ENCODE measurements at places on chromosomes 2 and 18.
A peak's percentile ranks its signal among the peaks of the same experiment; 100 is the strongest.

- no peak for DNase-seq
Observed at GRCh38 chr2:45254025-45254424, 244.8 kb upstream of the SIX2 start.

GRCh38 chr18:36655930-36656329 is 172.9 kb downstream of the TPGS2 start:
- no peak for DNase-seq

DNA sequence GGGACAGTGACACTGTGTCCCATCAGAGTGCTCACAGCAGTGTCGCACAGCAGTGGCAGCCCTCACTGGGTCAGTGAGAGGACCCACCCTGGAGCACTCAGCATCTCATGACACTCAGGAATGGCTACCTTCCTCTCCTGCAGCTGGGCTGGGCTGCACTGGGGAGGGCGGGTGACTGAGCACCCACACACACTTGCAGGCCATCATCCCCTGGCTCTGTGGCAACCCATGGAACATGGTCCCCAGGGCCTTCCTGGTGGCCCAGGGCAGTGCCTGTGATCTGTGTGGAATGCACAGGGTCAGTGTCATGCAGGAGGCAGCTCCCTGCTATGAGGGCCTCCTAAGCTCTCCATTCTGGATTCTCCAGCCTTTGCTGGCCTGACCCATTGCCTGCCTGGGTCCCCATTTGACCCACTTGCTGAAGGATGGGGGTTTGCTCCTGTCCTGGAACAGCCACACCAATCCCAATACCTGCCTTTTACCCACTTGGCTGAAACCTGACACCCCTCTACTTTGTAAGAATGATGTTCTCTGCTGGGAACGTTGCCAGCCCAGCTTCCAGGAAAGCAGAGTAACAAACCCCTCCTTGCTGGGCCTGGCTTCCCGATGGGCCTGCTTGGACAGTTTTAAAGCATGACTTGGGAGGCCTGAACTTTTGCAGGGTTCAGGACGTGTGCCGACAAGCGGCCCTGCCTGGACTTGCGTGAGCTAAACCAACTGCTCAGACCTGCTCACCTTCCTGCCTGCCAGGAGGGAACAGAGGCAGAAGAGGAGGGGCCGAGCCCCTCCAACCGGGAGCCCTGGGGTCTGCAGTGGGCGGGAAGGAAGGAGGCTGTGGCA is 13.7 kb downstream of the HS6ST1 start:
- DNase-seq, result peak; percentile 93

GRCh38 chr2:101900375-101900774 is 91.4 kb upstream of the IL1R2 start:
- DNase-seq, result no peak

DNA sequence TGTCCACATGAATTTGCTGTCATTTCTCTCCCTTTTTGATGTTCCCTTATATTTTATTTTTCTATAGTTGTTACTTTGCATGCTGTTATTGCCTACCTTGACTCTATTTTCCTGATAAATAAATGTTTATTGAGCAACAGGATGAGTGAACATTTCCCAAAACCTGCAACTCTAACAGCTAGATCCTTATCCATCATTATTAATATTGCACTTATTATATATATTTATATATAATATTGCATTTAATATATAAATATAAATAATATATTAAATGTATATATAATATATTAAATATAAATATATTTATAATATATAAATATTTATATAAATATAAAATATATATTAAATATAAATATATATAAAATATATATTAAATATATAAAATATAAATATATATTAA is 436.1 kb upstream of the MMADHC start:
- DNase-seq, result no peak

GRCh38 chr18:59502274-59503175 is 143.5 kb upstream of the LMAN1 start:
- peak; percentile 85 for DNase-seq

DNA sequence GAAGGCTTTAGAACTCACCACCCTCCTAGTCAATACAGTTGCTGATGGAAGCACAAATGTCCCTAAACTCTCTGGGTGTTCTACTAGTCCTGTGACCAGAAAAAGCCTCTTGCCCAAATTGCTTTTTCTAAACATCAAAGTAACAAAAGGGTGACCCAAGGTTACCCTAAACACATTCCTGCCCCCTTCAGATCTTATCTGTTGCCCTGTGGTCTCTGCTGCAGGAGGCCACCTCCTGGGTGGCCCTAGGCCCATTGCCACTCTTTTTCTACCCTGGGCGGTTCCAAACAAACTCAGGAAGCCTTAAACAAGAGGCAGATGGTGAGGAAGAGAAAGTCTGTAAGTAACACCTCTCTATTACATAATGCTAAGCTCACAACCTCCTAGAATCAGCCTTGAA is 3.3 kb downstream of the RNF152 start:
- DNase-seq, result no peak

DNA sequence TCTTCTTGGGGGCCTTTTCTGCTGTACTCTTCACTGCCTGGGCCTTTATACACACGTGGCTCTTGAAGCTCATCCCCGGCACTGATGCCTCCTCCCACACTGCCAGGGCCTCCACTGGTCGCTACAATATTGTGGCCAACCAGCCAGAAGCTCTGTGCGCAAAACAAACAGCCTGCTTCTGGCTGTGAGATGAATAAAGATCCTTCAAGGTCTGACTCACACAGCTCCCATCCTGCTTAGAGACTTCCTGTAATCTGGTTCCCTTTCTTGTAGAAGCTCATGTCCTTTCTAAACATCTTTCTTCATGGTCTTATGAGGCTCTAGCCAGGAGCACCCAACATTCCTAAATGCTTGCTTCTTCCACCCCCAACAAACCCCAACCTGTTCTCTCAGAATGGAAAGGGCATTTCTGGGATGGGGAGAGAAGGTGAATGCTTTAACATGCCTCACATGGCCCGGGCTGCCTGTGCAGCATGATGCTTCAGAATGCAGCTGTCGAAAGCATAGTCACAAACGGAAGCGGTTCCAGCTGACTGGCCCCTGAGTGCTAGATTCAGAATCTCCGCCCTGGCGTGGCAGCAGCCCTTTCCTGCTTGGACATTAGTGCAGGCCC is 24.6 kb downstream of the NRP2 start:
- DNase-seq, result peak; percentile 54

DNA sequence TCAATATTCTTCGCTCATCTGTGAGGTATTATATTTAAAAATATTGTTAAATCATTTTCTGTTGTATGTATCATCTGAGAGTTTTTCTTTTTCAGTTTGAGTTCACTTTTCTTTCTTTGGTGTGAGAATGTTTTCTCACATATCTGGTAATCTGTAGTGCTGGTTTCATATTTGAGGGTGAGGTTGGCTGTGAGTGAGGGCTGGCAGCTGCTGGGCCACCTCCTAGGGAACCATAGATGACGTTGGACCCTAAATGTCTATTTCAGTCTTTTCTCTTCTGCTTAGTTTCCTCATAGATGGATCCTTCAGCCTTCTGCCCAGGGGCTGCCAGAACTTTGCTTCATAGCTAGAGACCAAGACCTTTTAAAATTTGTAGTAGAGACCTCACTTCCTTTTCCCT is 33.5 kb downstream of the MGAT5 start:
- DNase-seq, result no peak

- no peak for DNase-seq
Observed at GRCh38 chr18:75581336-75582131, 154.0 kb upstream of the SMIM21 start.

DNA sequence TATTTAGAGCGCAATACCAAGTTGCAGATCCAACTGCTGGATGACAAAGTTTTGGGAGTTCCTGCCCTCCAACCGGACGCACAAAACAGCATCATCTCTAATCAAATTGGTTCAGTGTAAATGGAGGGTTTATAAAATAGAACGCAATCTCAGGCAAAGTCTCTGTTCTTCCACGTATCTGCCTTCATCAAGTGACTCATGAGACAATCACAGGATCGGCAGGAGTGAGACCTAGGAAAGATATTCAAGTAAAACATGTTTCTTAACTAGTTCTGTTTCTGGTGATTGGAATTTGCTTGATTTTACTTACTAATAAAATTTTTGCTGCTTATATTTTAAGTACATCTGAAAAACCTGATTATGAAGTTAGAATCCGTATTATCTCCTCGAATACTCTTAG is 7.6 kb downstream of the FZD5 start:
- no peak for DNase-seq

DNA sequence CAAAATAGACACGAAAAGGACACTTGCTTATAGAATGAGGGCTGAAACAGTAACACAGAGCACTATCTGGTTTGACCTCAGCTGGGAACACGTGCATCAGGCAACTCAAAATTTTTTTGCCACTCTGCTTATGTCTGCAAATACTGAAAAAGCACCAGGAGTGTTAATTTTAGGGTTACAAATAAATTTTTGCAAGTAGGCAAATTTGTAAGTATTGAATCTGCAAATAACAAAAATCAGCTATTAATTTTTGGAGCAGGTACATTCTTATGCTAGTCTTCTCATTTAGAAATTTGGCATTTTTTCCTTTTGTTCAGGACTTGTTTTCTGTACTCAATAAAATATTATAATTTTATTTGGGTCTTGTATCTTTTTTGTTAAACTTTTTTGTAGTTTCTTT is 29.7 kb downstream of the DYTN start:
- no peak for DNase-seq

GRCh38 chr2:202514732-202515131 is 120.0 kb upstream of the FAM117B start:
- DNase-seq, result no peak

DNA sequence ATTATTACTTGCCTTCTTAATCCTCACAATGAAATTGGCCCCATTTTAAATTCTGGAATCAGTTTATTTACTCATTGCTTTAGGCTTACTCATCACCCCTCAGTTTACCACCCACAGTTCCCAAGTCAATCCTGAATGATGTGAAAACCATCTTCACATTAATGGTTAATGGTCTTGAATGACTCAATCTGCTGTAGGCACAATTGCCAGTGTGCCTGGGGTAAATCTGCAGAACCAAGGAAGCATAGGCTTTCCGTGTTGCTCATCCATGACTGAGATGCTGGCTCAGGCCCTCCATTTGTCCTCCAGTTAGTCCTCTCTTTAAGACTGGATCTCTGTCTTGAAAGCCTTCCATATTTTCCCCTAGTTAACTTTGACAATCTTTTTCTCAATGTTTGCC is 164.5 kb downstream of the PMAIP1 start:
- no peak for DNase-seq

DNA sequence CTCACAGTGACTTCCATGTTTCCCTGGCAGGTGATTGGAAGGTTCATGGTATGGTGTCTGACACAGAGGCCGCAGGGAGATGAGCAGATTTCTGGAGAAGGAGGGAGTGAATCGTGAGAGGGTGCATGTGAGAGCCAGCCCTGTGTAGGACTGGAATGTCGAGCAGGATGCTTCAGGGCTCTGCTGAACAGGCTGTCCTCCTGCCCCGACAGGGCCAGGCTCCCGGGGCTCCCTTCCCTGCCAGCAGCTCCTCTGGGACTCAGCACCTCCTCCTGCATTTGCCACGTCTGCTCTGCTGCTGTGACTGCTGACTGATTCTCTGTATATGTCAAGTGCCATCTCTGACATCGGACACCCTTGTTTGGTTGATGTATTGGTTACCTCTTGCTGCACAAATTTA is 38.5 kb upstream of the INHBB start:
- DNase-seq, result no peak

GRCh38 chr2:70789304-70790135 is 923 bp downstream of the FIGLA start:
- peak; percentile 48 for DNase-seq

DNA sequence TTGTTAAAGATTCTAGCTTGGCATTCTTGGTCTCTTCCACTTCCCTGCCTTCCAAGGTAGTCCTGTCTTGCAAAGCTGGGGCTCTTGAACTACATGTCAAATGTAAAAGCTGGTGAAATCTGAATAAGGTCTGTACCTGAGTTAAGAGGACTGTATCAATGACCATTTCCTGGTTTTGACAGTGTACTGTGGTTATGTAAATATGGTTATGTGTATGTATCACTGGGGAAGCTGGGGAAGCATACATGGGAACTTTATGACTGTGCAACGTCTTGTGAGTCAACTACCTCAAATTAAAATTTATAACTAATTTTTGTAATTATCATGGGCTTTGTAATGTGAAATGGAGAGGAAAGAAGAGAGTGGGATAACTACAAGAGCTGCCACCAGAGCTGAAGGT is 81.7 kb downstream of the COL4A4 start:
- no peak for DNase-seq

GRCh38 chr2:102168026-102168771 is 18.6 kb upstream of the IL1RL2 start:
- no peak for DNase-seq

- peak; percentile 6 for DNase-seq
Observed at GRCh38 chr2:228180181-228181097, 1.0 kb downstream of the SPHKAP start.

- no peak for DNase-seq
Observed at GRCh38 chr2:63658176-63658968, 69.6 kb downstream of the MDH1 start.

GRCh38 chr18:12287131-12287681 is 20.8 kb upstream of the TUBB6 start:
- DNase-seq, result no peak

GRCh38 chr2:11201969-11202368 is 46.7 kb downstream of the SLC66A3 start:
- DNase-seq, result no peak

GRCh38 chr2:191462370-191462769 is 215.6 kb upstream of the NABP1 start:
- no peak for DNase-seq

GRCh38 chr18:24014062-24014985 is at the start of gene TTC39C:
Gene TTC39C, plus strand, starts transcription at chr18:24014754. Its CDS starts 118 bp downstream, at chr18:24014872.
- DNase-seq, result peak; percentile 89

- no peak for DNase-seq
Observed at GRCh38 chr2:28895189-28895893, 874 bp downstream of the WDR43 start.

- no peak for DNase-seq
Observed at GRCh38 chr2:7161501-7161900, 244.3 kb downstream of the RNF144A start.

- DNase-seq, result no peak
Observed at GRCh38 chr2:15302154-15302553, 259.0 kb downstream of the NBAS start.

- peak; percentile 43 for DNase-seq
Observed at GRCh38 chr2:152740743-152741328, 22.4 kb downstream of the ARL6IP6 start.

DNA sequence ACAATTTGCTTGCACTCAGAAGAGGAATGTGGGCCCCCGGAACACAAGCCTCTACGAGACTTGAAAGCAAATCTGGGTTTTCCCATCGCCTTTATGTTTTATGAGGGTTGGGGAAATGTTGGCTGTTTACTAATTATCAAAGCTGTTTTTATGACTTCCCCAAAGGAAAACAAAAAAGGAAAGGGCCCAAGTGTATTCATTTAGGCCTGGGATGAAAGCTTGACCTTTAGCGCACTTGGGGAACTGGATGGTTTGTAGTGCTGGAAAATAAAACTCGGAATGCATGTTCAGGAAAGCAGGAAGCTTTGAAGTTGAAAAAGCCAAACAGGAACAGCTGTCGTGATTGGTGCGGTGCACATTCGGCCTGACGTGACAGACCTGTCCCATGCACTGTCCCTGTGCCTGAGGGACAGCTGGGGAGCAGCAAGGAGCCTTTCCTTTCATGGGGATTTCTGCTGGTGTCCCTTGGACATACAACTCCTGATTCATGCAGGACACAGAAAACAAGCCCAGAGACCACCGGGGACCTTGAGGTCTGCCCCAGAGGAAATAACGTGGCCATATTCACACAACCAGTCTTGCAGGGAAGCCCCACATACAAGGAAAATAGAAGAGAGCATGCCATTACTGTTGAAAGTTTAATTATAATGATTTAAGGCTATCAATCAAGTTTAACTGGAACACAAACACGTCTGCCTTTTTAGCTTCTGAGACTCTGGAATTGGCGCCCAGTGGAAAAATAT is 169.7 kb upstream of the APCDD1 start:
- no peak for DNase-seq
